Cortex of kidney (tissue), 1 donor: ENCODE measurements at places on chromosomes 3 and 15.

DNA sequence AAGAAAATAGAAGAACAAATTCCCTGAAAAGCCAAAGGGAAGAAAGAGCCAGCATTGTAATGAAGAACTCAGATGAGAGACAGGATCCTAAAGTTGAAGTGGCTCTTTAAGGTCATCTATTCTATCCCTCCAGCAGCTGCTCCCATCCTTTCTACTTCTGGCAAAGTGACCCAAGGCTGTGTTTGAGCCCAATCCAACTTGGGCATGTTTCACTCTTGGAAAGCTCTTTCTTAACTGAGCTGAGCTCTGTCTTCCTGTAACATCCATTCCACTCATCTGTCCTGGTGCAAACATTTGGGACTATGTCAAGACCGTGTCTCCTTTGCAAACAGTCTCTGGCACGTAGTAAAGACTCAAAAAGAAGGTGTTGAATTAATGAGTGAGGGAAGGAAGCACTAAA, 298.1 kb upstream of the IGF1R start:
- no peak for DNase-seq

GRCh38 chr15:79373113-79373512, 59.0 kb upstream of the MINAR1 start:
- DNase-seq = no peak

- no peak for DNase-seq
These were observed 6.8 kb upstream of the PRR23E start for GRCh38 chr3:127185962-127186674.

DNA sequence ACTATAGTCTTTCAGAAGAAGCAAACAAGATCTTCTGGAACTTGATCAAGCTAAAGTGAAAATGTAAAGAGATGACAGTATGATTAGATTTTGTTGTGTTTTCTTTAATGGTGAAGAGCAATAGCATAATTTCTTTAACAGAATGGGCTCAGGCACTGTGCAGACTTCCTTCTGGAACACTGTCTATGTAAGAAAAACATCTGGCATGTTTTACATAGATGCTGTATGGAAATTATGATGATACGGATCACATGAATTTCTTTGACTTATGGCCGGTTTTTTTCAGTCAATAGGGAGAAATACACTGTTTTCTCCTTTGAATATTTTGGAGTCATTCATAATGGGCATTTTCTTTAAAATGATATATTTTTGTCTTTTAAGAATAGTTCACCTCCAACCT, 42.6 kb downstream of the PHLDB2 start:
- no peak for DNase-seq

GRCh38 chr3:128620268-128620691, 30.3 kb downstream of the RPN1 start:
- no peak for DNase-seq
